ENCODE measurements at places on chromosomes 3 and 15.

DNA sequence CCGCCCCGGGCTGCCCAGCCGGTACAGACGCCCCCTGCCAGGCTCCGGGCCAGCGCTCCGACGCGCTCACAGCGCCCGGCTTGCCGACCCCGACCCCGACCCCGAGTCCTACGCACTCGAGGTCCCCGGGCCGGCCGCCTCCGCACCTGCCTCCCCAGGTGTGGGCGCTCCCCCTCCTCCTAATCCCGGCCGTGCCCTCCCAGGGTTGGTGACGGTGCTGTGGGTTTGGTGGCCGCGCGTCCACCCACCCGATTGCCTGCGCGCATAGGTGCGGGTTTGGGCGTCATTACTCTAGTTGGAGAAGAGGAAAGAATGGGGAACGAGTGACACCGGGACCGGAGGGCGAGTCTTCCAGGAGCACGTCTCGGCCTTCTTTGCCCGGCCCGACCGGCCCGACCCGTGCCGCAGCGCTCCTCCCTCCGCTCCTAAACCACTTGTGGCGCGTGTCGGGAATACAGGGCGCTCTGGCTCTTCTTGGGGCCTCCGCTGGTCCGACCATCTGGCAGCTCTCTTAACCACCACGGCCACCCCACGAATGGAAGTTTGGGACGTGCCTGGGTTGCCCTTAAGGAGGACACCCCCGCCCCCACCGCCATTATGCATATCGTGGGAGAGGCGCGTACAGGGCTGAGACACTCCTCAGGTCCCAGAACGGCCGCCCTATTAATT is 810 bp upstream of the THRB start:
- no peak for DNase-seq

- no peak for DNase-seq
Measured at GRCh38 chr3:105463620-105464019, 96.9 kb downstream of the ALCAM start.

DNA sequence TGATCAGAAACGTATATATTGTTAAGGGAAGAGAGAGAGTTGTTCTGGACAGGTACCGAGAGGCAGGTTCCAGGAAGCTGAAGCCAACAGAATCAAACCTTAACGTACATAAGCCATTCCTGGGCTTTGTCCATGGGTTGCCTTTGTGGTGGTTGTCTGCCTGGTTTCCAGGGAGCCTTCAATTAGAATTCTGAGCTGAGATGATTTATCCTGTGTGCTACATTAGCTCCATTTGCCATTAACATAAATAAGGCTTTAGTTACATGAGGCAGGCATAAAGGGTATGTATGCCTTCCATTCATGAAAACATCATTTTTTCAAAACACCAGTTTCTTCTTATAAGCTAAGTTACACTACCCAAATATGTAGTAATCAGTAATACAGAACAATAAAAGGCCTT is 729.4 kb upstream of the CFAP20DC start:
- no peak for DNase-seq

DNA sequence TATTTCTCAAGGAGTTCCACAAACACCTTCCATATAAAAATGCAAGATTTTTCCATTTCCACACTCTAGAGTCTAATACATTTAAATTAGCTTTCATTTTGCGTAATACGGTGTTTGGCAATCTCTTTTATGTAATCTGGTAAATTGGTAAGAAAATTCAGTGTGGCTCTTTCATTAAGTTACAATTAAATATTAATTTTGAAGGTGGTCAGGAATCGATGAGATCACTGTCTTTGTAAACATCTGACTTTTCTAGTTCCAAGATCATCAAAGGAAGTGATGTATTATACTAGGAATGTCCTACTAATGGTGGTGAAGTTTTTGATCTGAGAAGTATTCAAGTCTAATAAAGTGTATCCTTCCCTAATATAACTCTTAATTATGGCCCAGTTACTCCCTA is 1.1 kb upstream of the UTS2B start:
- peak; percentile 68 for DNase-seq

- DNase-seq = no peak
Measured at GRCh38 chr15:40826423-40827075, 2.0 kb downstream of the PPP1R14D start.

DNA sequence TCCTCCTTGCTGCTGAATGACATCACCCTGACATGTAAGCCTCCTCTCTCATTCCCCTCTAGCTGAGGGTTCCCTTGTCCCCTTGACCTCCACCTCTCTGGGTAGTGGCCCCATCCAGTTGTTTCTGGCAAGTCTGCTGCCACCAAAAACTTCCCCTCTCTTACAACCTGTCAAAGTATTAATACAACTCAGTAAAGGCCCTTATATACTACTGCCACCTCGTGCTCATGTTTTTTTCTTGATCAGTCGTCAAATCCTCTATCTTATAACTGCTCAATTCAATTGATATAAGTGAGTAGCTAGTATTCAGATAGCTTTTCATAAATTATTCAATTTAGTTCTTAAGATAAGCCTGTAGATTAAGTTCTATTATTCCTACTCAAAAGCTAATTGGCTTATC is 249.6 kb downstream of the MBNL1 start:
- no peak for DNase-seq

- no peak for DNase-seq
Measured at GRCh38 chr3:112813016-112813415, 33.6 kb downstream of the CD200R1L start.

DNA sequence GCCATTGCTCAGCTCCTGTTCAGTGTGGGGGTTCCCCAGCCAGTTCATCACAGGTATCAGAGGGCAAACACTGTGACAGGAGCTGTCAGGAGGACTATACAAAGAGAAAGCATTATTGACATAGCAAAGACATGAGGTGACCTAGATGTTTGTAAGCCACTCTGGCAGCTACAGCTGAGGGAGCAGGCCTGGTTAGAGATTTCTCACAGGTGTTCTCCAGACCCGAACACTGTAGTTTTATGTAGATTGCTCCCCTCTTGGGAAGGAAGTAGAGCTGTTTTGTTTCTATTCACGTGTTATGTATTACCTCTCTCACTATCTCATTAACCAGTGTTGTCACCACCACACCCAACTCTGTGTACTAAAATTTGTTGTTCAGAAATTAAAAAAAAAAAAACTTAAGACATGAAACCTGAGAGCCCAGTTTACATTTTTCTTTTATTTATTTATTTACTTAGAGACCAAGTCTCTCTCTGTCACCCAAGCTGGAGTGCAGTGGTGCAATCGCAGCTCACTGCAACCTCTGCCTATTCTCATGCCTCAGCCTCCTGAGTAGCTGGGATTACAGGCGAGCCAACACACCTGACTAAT is 123.7 kb downstream of the RBPMS2 start:
- no peak for DNase-seq

DNA sequence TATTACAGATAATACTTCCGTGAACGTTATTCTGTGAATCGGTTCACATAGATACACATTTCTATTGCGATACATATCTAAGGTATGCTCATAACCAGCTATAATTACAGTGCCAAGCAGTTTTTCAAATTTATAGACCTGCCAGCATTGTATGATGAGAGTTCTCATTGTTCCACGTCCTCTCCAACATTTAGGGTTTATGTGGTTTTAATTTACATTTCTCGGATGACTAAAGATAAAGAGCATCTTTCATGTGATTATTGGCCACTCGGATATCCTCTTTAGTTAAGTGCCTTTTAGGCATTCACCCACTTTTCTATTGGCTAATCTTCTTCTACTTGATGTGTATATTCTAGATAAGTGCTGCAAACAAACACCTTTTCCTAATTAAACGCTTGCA is 134.7 kb upstream of the CCDC54 start:
- DNase-seq = no peak

DNA sequence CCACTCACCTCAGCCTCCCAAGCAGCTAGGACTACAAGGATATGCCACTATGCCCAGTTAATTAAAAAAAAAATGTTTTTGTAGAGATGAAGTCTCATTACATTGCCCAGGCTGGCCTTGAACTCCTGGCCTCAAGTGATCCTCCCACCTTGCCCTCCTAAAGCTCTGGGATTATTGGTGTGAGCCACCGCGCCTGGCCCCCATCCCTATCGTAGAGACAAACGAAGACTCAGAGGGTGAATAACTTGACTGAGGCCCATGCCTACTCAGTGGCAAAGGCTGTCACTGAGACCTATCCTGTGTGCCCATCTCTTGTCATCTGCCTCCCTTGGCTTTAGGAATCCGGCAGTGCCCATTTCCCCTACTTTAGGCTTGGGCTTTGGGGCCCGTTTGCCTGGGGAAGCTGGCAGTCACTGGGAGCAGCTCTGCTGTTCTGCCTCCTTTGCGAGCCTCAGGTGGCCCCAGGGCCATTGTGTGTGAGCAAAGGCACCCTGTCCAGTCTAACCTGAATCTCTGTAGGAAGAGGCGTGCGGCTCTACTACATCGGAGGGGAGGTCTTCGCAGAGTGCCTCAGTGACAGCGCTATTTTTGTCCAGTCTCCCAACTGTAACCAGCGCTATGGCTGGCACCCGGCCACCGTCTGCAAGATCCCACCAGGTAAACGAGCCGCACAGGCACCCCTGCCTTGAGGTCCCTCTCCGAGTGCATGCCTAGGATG is 70.1 kb downstream of the AAGAB start:
- DNase-seq = no peak

GRCh38 chr15:101159936-101160815 is 91.7 kb downstream of the CHSY1 start:
- no peak for DNase-seq

GRCh38 chr3:154137036-154137435 is 15.8 kb downstream of the ARHGEF26 start:
- DNase-seq = no peak
